ENCODE measurements at places on chromosomes 5 and 9.
A peak's percentile ranks its signal among the peaks of the same experiment; 100 is the strongest.

GRCh38 chr5:67886761-67887160, 328.8 kb upstream of the PIK3R1 start:
- DNase-seq, result no peak

DNA sequence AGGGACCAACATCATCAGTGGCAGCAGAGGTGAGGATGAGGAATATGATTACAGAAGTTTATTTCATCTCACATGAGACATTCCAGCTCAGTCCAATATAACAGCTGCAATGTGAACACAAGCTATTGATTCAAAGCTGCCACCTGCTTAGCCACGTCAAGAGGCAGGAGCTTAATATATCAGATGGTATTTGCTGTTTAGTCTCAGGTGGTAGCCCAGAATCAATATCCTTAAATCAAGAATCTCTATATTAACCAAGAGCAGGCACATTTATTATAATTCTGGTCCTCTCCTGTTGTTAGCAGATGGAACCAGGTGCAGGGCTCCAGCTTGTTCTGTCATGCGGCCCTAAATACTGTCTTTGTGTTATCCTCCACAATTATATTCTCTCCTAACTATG, 431.6 kb downstream of the ICE1 start:
- DNase-seq, result no peak

- DNase-seq, result no peak
Observed at GRCh38 chr5:116766470-116766947, 191.9 kb upstream of the SEMA6A start.

- DNase-seq, result no peak
Observed at GRCh38 chr5:147576646-147577535, 67.0 kb upstream of the DPYSL3 start.

GRCh38 chr9:129888293-129889121, 53.2 kb downstream of the USP20 start:
- peak; percentile 91 for DNase-seq

DNA sequence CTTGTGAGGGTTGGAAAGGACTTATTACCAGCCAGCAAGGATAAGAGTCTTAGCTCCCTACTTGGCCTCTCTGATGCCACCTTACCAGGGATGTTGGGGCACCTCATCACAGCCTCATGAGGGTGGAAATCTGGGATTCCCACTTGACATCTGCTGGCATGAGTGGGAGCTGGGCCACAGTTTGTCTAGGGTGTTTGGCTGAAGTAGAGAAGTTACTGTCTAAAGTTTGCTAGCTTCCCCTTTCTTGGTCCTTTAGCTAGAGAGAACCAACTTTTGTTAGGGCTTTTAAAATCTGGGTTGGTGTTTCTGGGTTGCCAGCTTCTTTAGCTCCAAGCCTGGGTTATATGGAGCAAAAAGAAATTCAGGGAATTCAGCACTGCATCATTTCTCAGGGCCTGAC, 57.5 kb upstream of the GNA14 start:
- no peak for DNase-seq

DNA sequence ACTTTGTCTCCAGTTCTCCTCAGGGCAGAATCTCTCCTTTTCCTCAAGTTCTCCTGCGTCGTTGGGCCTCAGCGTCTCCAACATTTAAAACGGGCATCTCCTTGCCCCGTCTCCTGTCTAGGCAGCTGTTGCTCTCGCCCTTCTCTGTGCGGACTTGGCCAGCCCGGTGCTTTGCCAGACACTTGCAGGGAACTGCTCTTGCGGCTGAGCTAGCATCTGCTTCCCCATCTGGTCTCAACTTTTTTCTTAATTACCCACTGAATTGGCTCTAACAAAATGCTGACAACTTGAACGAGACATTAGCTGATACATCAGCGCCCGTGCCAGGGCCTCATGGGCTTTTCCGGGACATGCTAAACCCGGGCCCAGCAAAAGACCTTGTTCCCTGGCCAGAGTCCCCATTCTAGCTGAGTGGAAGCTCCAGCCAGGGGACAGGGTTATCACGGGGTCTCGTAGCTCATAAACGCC, 25.1 kb downstream of the ZNF618 start:
- DNase-seq, result no peak

DNA sequence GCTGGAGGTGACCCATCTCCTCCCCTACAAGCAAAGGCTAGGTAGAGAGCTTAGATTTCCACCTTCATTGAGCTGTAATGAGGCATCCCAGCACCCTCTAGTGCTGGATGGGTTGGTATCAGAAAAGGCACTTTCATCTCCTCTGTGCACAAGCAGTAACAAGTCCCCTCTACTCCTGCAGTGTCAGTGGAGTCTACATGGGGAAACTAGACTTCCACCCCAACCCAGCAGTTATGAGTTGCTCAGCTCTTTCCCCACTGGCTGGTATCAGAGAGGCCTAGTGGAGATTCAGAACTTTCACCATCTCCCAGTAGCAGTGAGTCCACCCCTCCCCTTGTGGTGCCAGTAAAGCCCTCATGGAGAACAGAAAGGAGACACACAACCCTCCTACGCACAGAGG, 17.9 kb downstream of the FCN1 start:
- DNase-seq, result no peak

DNA sequence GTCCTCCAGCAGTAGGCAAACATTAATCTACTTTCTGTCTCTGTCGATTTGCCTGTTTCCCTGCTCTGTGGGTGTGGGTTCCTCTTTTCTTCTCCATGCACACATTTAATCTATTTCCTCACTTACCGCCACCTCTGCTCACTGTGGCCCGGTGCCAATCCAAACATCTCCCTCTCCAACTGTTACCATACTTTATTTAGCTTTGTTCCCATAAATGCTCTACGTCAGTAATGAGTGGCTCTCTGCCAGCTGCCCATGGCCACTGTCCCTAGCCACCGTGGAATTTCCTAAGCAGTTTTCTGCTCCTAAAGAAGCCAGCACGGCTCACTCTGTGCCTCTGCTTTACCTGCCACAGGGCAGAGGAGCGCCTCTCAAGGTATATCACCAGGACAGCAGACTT, 19.5 kb upstream of the GOLPH3 start:
- DNase-seq, result no peak

- DNase-seq, result no peak
Observed at GRCh38 chr9:581673-582497, 259.6 kb upstream of the DMRT1 start.

DNA sequence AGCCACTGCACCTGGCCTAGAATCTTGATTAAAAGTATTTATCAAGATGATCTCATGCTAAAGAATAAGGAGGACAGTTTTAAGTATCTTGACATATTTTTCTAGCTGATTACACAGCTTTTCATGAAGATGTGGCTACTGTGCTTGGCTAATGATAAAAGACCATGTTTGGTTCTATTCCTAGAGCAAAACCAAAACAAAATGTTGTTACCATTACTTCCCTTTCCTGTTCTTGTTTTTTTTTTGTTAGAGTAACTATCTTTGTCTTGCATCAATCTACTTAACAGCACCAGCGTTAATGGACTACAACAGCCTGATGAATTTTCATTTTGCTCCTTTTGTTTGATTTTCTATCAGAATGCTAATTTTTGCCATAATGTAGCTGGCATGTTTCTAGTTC, 86.2 kb upstream of the DHFR start:
- DNase-seq, result no peak

GRCh38 chr9:108551030-108551841, 304.6 kb downstream of the ACTL7B start:
- no peak for DNase-seq

DNA sequence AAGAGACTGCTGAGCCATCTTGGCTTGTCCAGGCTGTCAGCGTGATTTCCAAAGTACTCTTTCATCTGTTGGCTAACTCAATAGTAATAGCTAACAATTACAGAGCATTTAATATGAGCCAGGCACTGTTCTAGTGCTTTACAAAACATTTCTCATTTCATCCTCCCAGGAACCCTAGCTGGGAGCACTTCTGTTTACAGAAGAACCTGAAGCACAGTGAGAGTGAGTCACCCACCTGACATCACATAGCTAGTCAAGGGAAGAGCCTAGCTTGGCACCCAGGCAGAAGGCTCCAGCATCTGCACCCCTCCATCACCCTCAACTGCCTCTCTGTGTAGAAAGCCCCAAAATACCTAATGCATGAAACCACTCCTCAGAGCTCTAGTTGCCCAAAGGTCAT, 57.5 kb upstream of the IQGAP2 start:
- DNase-seq, result no peak

GRCh38 chr5:102755686-102756371, 724 bp downstream of the PAM start:
- DNase-seq, result peak; percentile 19

DNA sequence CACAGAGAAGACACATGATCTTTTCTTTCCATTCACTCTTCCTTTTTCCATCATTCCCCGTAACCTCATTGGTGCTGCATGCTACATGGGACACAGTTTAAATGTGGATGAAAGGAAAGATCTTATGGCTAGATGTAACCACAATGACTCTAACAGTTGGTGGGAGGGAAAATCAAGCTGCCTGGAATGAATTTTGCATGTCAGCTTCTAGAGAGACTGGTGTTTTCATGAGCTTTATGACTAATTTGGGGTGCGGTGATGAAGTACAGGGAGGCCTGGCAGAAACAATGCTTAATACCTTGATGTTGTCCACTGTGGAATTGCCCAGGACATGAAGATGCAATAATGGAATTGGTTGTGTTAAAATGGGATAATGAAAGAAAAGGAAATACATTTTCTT, 55.9 kb upstream of the MYO10 start:
- no peak for DNase-seq

- DNase-seq, result no peak
Observed at GRCh38 chr9:89988458-89988857, 383.6 kb downstream of the GADD45G start.

DNA sequence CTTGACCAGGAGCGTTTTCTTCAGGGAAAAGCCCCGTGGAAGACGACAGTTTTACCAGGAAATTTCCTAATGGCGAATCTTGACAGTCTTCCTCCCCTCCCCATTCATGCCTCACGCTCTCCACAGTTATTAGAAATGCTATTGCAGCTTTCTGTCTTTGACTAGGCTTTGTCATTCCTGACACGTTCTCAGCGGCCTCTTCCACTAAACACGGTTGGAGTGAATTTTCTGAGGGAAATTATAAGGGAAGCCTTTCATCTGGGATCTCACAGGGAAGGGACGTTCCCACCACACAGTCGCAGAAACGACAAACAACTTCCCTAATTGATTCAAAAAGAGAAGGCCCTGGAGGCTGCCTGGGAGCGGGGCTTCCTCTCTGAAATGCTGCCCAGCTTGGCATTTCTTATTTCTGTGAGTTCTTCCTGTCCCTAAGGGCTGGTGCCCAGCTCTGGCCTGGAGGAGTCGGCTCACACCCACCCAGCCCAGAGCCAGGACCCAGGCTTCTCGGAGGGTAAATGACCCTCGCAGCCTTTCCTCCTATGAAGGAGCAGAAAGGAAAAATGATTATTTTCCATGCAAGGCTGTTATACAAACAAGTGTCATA, 57.1 kb upstream of the PPP1R26 start:
- no peak for DNase-seq

DNA sequence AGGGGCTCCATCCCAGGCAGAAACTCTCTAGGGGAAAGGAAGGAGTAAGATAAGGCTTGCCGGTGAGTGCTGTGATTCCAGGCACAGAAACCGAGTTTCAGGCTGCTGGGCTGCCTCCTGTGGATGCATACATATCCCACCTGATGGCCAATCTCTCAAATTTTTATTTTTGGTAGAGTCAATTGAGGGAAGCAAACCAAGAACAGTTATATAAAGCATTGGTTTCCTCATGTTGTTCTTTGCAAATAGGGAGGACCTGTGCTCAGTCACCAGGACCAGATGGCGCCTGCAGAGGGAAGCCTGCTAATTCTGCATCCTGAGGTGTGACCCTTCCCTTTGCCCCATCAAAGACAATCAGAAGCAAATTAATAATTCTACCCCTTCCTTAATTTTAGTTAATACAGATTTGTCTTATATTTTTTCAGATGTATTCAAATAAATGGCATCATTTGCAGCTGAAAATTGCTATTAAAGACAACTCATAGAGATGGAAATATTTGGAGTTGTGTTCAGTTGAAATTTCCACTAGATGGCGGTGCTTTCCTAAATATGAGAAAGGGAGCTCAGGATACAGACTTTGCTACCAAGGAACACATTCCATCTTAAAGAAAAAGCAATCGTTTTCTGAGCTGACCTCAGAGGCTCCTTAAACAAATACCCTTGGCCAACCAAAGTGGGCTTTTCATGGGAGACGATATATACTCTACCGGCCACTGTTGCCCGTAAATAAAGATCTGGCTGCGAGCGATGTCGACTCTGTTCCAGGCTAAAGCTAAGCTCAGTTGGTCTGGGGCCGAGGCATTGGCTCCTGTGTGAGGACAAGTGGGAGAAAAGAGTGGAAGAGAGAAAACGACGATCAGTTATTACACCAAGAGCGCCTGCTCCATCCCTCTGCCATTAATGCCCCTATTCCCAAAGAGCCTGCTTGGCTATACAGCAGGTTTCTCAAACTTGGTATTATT, 225.7 kb upstream of the KLF9 start:
- DNase-seq, result peak; percentile 8

GRCh38 chr5:142852416-142853198, 82.4 kb downstream of the ARHGAP26 start:
- no peak for DNase-seq

- no peak for DNase-seq
Observed at GRCh38 chr9:69314547-69314946, 10.5 kb upstream of the ENTREP1 start.

- DNase-seq, result no peak
Observed at GRCh38 chr9:89497978-89498851, at the start of gene SEMA4D. TSS of gene SEMA4D (minus strand) at chr9:89498113. CDS start at chr9:89405456, 92,657 bp downstream.

GRCh38 chr9:123775289-123776284, 154.3 kb downstream of the DENND1A start:
- no peak for DNase-seq

DNA sequence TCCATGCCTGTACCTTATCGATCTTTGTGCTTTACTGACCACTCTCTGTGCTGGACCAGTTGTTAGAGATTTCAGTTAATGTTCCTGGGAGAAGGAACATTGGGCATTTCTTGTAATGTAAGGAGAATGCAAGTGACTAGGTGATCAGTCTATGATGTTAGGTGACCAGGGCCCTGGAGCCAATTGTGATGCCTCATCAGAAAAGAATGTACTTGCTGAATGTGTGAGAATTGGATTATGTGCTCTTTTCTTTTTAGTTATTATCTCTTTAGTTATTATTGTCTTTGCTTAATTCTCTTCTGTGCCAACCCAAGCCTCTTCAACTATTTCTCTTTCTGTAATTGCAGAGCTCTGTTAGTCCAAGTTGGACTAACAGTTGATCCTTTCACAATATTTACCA, 92.9 kb downstream of the LRRC70 start:
- no peak for DNase-seq

GRCh38 chr9:117156771-117157535, 257.9 kb downstream of the ASTN2 start:
- no peak for DNase-seq

All from thymus (tissue), 14 donors.